ENCODE measurements at places on chromosomes 12 and 14.

- DNase-seq: peak; percentile 45
Observed at GRCh38 chr12:66111605-66112004, 18.9 kb downstream of the LLPH start.

GRCh38 chr14:44620121-44621019 lies 113.3 kb upstream of the FSCB start:
- DNase-seq: no peak

DNA sequence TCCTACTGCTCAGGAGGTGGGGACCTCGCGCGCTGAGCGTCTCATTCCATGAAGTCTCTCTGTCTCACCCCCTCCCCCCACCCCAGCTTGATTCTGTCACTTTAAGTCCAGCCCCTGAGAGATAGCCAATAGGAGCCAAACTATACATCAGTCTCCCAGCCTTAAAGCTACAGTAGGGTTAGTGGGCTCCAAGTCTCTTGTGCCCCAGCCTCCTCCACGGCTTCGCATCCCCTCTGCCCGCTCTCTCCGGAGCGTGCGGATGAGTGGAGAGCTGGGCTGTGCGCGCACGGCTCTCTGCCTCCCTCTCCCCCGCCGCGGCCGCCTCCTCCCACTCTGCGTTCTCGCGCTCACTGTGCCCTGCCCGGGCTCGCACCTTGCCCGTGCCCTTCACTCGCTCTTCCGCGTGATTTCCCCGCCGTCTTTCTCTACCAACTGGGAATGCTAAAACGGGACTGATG lies at the start of gene ESRRB:
Gene ESRRB, plus strand, starts transcription at position 191 of the 458 bp plus-strand sequence. Its CDS starts 265 bp downstream, at position 456.
- peak; percentile 5 for DNase-seq

GRCh38 chr14:103496776-103497175 lies 25.9 kb downstream of the CKB start:
- DNase-seq: peak; percentile 54

DNA sequence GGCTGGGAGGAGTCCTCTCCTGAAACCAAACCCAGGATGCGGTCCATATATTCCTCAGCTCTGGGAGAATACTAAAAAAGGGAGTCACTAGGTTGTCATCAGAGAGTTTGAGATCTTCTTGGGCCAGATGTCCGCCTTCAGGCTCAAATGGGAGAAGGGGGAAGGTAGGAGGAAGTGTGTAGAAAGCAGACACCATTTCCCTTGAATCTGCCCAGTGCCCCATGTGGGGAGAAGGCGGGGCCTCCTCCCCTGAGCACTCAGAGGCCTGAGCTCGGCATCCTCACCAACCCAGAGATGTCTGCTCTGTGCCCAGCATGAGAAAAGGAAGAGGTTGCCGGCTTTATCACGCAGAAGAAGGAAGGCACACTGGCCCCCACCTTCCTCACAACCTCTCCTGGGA lies 37.3 kb downstream of the LTBP2 start:
- DNase-seq: no peak

GRCh38 chr14:74459289-74459946 lies 33.4 kb upstream of the SYNDIG1L start:
- peak; percentile 75 for DNase-seq

- no peak for DNase-seq
Observed at GRCh38 chr12:131047789-131048610, 94.3 kb downstream of the ADGRD1 start.

- DNase-seq: no peak
Observed at GRCh38 chr12:89844539-89844938, 135.9 kb upstream of the ATP2B1 start.

Data from fibroblast of mammary gland (primary cell).